NCI-H524 (cell line): ENCODE measurements at places on chromosomes 12 and 14.

DNA sequence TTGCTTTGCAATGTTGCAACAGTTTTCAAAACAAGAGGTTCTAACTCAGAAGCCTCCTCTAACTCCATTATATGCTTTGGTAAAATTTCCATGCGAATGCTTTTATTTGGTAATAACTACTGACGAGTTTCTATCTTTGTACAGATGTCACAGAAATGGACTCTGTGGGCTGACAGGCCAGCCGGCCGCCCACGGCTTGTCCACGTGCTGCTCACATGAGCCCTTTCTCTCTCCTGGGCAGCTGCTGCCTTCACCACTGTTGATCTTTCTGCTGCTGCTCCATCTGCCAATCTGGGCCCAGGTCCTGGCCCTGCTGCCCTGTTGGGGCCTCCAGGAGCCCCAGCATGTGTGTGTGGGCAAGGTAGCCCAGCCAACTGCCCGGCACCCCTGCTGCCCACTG, 168.2 kb upstream of the TMEM132C start:
- DNase-seq, result no peak

DNA sequence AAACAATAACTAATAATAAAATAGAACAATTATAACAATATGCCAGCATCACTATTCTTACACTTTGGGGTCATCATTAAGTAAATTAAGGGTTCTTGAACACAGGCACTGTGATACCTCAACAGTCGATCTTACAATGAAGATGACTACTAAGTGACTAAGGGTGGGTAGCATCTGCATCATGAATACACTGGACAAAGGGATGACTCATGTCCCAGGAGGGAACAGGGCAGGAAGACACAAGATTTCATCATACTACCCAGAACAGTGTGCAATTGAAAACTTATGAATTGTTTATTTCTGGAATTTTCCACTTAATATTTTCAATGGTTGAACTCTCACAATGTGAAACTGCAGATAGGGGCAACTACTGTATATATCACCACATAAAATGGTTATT, 19.7 kb downstream of the TSPAN19 start:
- DNase-seq, result no peak

GRCh38 chr14:59343585-59343984, 121.6 kb downstream of the GPR135 start:
- DNase-seq, result peak; percentile 45

DNA sequence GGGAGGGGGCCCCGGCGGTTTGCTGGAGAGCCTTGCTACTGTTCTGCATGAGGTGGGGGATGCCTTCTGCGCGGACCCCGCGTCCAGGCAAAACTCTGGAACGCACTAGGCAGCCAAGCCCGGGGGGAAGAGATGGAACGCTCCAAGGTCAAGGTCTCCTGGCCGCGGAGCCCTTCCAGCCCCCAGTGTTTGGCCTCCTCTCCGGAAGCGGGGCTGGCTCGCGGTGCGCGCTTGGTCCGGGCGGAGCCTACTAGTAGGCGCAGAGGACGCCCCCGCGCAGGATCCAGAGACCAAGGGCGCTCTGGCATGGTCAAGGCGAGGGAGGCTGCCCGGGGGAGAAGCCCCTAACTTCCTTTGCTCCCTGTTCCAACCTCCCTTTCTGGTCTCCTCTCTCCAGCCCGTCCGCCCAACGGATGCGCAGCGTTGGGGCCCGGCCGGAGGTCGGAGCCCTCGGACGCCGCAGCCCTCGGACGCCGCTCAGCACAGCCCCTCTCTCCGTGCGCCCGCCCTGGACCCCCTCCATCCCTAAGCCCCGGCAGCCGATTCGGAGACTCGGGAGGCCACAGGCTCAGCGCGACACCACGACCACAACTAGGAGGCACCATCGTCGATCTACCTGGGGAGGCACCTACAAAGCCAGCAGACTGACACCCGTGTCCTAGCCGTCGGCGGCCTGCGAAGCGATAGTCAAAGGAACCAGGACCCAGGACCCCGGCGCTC, 669 bp upstream of the KCNK13 start:
- no peak for DNase-seq

DNA sequence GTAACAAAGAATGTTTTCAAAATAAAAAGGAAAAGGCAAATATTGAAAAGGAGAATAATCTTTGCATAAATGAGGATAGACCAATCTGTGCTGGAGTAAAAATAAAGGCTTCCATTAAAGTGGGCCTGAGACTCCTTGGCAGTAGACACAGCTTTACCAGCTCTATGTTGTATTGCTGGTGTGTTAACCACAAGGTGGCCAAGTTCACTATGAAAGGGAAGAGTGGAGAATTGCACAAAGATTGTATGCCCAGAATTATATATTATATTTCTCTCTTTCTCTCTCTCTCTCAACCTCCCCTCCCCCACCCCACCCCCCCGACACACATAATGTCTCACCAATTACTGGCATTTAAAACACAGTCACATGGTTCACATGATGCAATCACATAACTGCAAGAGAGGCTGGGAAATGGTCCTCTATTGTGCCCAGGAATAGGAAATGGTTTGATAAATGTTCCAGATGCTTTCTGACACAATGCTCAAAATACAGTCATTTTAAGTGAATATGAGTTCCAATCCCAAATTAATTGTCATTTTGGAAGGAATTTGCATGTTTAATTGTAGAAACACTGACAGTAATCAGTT, 222.6 kb upstream of the SYT1 start:
- DNase-seq, result no peak

GRCh38 chr14:32370714-32371113, 41.6 kb downstream of the AKAP6 start:
- DNase-seq, result no peak

DNA sequence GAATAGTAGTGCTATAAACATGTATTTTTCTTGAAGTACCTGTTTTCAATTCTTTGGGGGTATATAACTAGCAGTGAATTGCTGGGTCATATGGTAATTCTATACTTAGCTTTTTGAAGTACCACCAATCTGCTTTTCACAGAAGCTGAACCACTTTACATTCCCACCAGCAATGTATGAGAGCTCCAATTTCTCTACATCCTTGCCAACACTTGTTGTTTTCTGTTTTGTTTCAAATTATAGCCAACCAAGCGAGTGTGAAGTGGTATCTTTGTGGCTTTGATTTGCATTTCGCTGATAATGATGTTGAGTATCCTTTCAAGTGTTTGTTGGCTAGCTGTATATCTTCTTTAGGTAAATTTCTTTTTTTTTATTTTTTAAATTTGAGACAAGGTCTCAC, 95.7 kb downstream of the PAPLN start:
- DNase-seq, result peak; percentile 65

GRCh38 chr12:24231298-24231697, 281.8 kb upstream of the SOX5 start:
- DNase-seq, result no peak

DNA sequence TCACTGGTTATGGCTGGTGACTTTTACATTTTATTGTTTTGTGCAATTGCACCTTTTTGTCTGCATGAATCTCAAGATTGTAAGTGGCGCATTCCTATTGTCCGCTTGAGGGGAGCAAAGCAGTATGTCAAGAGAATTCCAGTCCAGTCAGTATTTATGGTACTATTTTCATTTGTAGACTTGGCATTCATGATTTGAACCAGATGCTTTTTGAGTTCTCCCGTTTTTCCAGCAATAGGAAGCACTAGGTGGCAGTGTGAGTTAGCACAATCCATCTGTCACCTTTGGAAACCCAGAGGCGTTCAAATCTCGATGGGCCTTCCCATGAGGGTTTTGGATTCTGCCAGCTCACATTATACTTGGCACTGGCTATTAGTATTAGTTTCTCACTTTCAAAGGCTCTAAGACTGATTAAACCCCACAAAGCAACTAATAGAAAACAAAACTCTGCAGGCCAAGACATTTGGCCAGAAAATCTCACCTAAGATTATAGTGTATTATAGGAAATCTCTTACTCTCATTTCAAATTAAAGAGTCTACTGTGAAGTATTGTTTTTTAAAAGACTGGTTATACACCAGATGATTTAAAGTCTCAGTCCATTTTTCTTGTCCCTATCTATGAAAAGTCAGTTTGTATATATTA, 2.2 kb downstream of the DACT1 start:
- DNase-seq, result peak; percentile 97

GRCh38 chr14:32332415-32333316, 3.6 kb downstream of the AKAP6 start:
- no peak for DNase-seq

- DNase-seq, result no peak
Measured at GRCh38 chr12:120562906-120563305, 18.3 kb downstream of the POP5 start.

DNA sequence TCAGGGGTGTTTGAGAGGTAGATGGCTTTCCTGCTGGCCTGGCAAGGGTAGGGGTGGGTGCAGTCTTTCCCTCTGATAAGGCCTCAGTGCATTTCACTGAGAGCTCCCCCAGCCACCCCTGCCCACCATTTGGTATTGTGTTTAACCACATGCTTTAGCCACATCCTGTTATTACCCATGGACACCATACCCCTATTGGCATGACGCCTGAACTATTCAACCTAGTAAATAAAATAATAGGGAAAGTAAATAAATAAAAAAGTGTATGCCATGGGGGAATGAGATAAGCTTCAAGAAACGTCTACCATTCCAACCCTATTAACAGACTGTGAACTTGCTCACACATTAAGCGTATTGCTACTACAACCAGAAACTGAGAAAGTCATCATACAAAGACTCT, 7.6 kb upstream of the LGR5 start:
- DNase-seq, result no peak

DNA sequence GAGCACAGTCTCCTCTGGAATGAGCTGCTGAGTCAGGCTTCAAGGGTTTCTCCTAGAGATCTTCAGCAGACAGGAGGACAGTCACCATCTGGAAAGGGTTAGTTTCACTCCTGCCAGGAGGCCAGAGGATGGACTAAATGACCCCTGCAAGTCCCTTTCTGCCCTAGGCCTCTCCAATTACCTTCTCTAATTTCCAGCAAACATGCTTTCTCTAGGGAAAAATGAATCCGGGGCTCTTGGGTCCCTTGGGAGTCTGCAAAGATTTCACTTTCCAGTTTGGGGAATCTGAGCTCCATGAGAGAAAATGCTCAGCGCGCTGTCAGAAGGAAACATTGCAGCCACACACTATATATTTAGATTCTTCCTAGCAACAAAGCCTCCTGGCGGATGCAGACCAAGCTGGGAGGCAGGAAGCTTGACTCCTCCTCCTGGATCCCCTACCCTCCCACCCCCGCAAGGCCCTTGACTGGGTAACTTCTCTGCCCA, 184.4 kb upstream of the CCND2 start:
- no peak for DNase-seq

DNA sequence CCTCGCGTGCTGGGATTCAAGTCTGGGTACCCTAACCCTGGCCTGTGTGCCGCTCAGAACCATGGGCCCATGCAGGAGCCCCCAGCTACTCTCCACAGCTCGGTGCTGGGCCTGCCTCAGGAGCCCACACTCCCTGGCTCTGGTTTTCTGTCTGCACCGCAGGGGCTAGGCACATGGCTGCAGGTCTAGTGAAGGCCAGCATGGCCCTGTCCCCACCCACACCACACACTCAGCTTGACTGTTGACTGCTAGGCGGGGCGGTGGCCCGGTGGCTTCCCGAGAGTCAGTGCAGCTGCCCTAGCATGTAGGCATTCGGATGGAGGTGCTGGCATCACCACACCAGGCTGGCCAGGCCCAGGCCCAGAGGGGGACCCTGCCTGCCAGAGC, 7.9 kb downstream of the INF2 start:
- DNase-seq, result no peak

- no peak for DNase-seq
Measured at GRCh38 chr14:53757732-53758131, 198.9 kb downstream of the BMP4 start.

GRCh38 chr14:97299661-97300060, 502.5 kb downstream of the VRK1 start:
- no peak for DNase-seq

DNA sequence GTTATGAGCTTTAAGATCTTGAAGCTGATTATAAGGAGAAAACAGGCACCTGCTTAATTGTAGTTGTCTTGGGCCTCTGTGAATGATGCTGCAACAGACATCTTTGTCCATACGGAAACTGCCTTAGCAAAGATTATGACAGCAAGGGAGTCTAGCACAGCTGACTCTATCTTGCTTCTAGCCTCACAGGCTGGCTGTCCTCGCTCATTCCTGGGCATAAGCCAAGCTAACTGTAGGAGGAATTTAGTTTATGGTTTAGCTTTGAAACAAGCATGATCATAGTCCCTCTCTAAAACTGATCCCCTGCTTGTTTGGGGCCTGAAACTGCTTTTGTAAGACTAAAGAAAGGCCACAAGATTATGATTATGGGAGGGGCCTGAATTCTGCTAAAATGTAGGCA, 74.3 kb upstream of the C14orf132 start:
- no peak for DNase-seq

- peak; percentile 33 for DNase-seq
Measured at GRCh38 chr12:102281231-102281630, 83.6 kb upstream of the PMCH start.

DNA sequence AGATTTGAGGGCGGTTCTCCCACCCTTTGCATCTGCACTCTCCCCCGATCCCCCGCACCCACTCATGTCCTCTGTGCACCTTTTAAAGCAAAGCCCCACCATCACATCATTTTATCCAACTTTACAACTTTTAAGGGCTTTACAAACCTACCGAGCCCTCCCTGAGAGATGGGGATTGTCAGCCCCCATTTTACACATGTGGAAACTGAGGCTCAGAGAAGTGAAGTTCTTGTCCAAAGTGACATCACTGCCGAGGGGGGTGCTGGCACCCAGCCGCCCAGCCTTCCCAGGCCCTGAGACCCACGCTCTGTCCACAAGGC, 334.2 kb downstream of the MED13L start:
- no peak for DNase-seq

DNA sequence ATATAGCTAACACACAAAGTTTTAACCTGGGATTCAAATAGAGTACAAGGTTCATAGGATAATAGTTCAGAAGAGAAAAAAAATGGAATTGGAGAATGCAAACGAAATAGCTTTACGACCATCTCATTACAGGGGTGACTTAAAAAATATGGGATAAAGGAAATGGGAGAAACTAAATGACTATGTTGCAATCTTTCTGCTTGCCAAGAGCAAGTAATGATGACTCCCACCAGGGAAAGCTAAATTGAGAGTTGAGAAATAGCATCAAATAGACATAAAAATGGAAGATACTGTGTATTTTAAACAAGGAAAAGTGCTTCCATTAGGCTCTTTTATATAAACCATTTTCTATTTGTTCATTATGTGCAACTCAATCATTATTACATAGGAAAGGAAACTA, 155.7 kb upstream of the ATXN7L3B start:
- no peak for DNase-seq

DNA sequence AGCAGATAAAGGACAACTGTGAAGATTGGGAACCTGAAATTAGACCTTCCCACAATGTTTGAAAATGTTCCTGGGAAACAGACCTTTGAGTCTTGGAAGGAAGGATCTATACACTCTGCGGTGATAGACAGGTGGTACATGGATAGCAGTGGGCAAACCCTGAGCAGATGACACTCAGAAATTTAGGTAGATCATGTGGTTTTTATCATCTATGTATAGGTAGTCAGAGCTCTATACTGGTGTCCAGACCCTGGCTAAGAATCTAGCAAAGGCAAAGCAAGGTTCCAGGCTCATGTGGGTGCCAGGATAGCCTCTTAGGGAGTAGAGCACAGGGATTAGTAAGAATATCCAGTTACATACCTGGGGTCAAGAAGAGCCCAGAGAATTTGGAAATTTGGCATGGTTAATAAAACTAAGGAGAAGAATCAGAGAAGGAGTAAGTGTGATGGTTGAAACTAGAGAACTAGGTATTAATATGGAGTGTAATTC, 331.2 kb upstream of the FBXO33 start:
- DNase-seq, result no peak

GRCh38 chr12:96401076-96401871, 1.0 kb upstream of the CDK17 start:
- DNase-seq, result no peak

GRCh38 chr12:84038242-84038641, 874.4 kb downstream of the SLC6A15 start:
- no peak for DNase-seq

GRCh38 chr12:49121047-49121696, 10.0 kb downstream of the TUBA1B start:
- no peak for DNase-seq
